NCI-H1105 (cell line): ENCODE measurements at places on chromosomes 1 and 21.

GRCh38 chr1:28582248-28582615 is 9.8 kb upstream of the RAB42 start:
- DNase-seq = no peak

DNA sequence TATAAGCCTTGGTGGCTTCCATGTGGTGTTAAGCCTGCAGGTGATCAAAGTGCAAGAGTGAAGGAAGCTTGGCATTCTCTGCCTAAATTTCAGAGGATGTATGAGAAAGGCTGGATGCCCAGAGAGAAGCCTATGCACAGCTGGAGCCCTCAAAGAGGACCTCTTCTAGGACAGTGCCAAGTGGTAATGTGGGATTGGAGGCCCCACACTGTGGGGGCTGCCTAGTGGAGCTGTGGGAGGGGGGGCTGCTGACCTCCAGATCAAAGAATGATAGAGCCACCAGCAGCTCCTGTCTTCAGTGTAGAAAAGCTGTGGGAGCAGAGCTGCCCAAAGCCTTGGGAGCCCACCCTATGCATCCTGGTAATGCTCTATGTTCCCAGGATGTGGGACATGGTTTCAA is 1512.7 kb upstream of the TPTE start:
- no peak for DNase-seq

- no peak for DNase-seq
Measured at GRCh38 chr1:234925440-234926263, 203.0 kb downstream of the TOMM20 start.

DNA sequence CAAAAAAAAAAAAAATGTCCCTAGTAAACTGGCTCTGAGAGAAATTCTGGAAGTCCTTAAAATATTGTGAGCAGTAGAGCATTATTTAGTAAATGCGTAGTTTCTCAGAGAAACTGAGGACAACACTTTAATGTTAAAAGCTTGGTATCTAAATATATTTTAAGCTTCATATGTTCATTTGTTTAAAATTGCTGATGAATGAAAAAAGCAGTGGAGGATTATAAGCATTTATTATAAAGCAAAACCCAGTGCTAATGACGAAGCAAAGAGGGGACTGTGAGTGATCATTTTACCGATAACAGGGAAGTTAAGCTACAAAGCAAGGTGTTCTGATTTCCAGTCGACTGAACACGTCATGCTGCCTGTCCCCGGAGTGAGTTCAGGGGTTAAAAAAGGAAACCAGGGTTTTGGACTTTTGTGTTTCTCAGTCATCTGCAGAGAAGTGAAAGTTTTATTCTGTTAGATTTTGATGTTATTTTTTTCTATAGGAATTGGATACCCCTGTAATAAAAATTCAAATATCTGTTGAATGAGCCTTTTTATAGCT is 64.5 kb upstream of the SCCPDH start:
- DNase-seq = no peak

GRCh38 chr1:47216278-47217059 is 15.6 kb downstream of the TAL1 start:
- DNase-seq = peak; percentile 0

GRCh38 chr1:10007169-10007568 is 10.1 kb downstream of the RBP7 start:
- no peak for DNase-seq

DNA sequence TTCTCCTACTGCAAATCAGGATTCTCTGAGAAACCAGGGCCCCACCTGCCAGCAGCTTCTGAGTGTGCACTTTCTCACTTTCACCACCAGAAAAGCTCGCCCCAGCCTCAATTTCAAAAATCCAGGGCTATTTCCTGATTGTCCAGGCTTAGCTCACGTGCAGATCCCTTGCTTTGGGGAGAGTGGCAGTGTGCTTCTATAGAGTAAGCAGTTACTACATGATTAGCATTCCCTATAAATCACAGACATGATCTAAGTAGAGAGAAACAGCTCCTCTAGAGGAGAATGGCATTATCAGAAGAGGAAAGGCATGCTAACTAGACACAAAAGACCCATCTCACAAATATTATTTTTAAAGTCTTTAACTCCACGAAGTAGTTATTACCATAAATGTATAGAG is 456.0 kb upstream of the PKN2 start:
- no peak for DNase-seq

DNA sequence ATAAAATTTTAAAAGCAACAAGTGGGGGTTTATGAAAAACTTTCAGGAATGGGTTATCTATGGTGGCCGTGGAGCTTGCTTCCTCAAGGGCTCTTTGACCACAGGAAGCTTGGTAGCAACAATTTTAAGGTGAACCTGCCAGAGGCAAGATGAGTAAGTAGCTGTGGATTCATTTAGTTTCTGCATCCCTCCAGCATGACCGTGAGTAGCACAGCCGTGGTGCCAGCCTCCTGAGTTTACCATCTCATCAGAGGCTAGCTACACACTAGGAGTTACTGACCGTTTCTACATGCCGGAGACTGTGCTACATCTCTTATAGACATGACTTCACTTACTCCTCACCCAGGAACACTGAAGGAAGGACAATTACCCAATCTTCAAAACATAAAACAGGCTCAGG is 30.1 kb upstream of the PLEKHG5 start:
- no peak for DNase-seq

DNA sequence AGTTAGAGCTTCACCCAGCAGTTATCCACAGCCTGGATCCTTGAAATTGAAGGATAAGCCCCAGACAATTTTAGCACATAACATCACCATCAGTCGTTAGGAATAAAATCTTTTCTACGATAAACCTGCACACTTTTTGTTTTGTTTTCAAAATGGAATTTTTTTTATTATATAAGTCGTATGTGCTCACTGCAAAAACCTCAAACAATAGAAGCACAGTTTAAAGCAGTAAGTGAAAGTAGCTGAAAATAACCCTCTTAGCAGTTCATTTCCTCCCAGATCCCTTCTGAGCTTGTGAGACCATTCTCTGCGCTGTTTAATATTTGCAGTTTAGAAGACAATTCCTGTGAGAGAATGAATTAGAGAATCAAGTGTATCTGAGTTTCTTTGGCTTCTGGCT is 38.3 kb downstream of the ELK4 start:
- no peak for DNase-seq

- no peak for DNase-seq
Measured at GRCh38 chr21:42047821-42048613, 23.1 kb upstream of the UMODL1 start.
